ENCODE measurements at places on chromosomes 6 and 20.

DNA sequence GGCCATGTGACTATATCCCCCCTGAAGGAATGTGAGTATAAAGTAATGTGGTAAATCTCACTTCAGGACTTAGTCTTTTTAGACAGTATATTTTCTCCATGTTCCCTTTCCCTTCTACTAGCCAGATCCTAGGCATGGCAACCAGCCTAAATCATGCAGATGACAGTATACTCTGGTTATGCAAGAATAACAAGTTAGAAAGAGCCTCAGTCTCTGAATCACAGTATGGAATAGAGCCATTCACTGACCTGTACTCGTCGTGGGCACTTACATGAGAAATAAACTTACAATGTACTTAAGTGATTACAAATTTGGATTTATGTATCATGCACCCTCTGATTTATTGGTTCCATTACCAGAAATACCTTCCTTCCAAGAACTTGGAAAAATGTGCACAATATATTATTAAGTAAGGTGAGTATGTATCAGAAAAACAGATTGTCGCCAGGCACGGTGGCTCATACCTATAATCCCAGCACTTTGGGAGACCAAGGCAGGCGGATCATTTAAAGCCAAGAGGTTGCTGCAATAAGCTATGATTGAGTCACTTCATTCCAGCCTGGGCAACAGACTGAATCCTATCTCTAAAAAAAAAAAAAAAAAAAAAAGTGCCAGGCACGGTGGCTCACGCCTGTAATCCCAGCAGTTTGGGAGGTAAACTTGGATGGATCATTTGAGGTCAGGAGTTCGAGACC, 25.1 kb upstream of the FAM8A1 start:
- DNase-seq = no peak

- no peak for DNase-seq
Observed at GRCh38 chr6:160455081-160455480, 106.9 kb downstream of the SLC22A3 start.

GRCh38 chr20:46145713-46146112, 27.6 kb downstream of the CD40 start:
- no peak for DNase-seq

GRCh38 chr20:24718696-24719095, 230.4 kb upstream of the CST7 start:
- no peak for DNase-seq

- no peak for DNase-seq
Observed at GRCh38 chr6:40721271-40721952, 134.2 kb upstream of the LRFN2 start.
